ENCODE measurements at places on chromosomes 13 and 19.

DNA sequence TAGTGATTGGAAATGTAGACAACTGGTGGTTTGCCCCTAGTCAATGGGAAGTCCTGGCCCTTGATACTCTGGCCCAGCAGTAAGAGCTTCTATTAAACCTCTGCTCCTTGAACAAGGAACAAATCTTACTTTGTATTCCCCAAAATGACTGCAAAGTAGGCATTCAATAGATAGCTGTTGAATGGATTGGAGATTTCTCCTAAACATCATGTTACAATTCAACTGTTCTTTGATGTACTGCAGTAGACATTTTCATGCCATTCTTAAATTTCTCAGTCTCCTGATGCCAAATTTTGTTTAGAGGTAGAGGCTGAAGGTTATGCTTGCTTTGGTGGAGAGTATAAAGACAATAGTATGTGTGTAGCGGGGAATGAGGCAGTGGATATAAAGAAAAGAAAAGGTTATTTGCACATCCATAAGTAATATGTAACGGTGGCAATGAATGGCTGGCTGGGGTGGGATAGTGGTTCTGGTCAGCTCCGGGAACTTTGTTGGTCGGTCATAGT, 12.8 kb downstream of the MIR17HG start:
- no peak for DNase-seq

DNA sequence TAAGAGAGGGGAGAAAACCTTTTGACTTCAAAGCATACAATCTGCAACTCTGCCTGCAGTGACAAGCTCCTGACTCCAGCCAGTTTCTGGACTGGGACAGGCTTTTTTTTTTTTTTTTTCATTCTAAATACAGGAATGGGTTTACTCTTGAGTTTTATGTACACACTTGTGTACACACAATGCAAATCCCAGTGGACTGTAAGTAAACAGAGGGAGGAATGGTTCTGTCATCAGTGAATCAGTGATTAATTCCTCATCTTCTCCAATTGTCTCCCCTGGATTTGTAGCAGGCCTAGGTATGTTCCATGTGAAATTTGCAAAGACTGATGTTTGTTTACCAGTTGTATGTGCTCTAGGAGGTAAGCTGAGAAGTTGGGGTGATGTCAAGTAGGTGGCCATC, 184.8 kb downstream of the SHISA2 start:
- no peak for DNase-seq

DNA sequence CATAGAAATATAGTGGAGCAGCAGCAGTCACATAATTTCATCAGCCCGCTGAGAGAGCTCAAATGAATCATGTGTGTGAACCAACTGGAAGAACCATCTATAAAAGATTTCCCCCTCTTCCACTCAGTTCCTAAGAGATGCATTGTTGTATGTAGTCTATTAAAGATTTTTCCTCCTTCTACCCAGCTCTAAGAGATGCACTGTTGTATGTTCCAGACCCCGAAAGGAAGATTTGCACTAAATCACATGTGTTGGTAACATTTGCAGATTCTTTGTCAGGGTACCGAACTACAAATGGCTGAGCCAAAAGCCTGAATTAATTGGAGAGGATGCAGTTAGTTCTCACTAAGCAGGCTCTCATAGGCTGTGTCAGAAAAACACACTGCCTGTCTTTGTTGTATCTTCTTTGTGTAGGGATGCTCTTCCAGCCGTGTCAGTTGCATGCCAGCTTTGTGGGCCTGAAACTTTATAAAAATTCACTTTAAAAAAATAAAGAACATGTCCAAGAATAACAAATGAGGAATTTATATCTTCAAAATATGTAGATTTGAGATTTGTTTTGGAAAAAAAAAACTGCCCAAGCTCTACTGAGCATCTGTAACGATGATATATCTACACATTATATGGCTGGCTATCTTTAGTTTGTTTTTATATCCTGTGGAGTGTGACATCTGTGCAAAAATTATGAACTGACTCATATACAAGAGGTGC, 223.1 kb downstream of the MZT1 start:
- no peak for DNase-seq

DNA sequence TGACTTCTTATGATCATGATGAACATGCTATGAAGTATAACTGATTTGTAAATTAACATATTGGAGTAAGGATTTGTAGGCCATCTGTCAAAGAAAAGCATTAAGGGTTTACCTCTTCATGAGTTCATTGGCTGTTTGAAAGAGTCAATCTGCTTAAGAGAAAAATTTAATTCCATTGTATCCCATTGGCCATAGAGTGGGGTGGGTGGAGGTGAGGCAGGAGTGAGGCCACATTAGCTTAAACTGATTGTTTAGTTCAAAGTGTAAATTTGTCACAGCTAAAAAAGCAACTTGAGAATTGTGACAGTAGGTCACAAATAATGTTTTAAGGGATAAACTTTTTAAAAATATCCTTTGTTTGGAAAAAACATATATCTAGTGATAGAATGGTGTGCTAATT, 11.4 kb downstream of the GPR180 start:
- DNase-seq = no peak

GRCh38 chr19:50000841-50001557, 24.2 kb downstream of the VRK3 start:
- DNase-seq = no peak

DNA sequence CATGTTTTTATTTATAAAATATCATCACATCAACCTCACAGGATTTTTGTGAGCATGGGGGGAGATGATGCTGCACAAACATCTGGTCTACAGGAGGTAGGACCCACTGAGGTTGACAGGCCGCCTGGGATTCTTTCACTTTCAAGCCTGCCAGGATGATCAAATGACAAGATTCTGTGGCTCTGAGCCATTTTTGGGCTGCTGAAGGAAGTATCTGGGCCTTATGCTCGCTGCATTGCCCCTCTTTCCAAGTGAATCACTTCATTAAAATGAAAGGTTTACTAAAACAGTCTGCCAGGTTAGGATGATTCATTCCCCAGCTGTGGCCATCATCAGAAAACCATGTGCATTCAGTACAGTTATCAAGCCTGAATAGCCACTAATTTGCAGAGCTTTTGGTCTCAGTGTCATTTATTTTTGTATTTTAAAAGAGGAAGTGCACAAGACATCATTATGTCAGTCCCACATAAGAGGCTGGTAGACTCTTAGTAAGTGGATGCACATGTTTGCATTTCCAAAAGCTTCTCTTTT, 34.4 kb downstream of the STARD13 start:
- no peak for DNase-seq

- no peak for DNase-seq
Observed at GRCh38 chr19:58559275-58560006, 1.0 kb upstream of the UBE2M start.

DNA sequence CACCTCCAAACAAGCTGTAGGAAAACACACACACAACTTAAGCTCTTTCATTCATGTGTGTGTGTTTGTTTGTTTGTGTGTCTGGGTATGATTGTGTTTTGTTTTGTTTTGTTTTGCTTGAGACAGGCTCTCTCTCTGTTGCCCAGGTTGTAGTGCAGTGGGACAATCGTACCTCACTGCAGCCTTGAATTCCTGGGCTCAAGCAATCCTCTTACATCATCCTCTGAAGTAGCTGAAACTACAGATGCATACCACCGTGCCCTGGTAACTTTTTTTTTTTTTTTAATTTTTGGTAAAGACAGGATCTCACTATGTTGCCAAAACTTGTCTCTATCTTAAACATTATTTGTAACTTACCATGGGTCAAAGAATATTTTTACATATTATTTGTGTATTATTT, 431.7 kb downstream of the SLITRK1 start:
- DNase-seq = no peak

- DNase-seq = no peak
Observed at GRCh38 chr19:19110410-19111135, 27.7 kb downstream of the TMEM161A start.

DNA sequence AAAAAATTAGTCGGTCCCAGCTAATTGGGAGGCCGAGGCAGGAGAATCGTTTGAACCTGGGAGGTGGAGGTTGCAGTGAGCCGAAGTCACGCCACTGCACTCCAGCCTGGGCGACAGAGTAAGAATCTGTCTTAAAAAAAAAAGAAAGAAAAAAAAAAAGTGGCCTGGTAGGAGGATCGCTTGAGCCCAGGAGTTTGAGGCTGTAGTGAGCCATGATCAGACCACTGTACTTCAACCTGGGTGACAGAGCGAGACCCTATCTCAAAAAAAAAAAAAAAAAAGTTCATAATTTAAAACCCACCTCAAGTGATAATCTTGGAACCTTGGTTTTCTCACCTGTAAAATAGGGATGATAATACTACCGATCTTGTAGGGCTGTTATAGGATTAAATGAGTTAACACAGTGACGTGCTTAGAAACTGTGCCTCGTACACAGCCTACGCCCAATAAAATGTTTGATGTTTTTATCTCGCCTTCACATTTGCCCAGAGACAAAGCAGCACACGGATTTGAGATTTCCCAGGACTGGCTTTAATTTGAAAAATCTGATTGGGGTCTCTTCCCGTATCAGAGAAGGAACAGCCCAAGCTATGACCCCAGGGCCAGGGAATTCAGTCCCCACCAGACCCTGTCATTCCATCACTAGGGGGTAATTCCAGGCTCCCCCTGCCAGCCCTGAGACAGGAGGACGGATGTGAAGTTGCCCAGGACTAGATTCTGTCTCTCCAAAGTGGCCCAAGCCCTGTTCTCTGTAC, 3.6 kb downstream of the SERTAD1 start:
- DNase-seq = no peak

DNA sequence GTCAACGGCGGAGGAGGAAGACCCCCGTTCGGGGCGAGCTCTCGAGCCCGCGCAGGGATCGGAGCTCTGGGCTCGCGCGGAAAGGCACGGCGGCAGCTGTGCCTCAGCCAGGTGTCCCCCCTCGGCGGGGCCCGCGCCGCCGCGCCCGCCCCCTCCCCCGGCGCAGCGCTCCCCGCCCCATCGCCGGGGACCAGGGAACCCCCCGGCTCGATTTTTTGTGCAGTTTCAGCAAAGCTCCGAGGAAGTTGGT, 110.0 kb downstream of the KCNRG start:
- no peak for DNase-seq

GRCh38 chr13:105282406-105283285, 1252.8 kb downstream of the EFNB2 start:
- DNase-seq = no peak

DNA sequence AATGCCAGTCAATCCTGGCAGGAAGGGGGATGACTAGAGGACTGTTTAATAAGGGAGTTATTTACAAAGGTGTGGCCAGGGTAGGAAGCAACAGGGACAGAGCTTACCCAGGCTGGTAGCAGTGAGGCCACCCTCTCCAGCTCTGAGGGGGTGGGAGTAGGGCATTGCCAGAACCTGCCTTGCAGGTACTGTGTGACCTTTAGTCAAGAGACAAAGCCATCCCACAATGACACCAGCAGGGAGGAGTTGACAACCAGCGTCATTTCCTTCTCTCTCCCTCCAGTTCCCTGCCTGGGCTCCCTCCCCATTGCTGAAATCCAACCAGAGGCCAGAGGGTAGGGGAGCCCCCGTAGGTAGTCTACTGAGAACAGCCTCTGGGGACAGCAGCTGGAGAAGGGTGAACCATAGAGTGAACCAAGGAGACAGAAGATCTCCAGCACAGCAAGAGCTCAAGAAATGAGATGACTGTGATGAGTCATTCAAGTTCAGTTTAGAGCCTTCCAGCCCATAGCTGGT, 33.3 kb upstream of the SPATA13 start:
- DNase-seq = no peak

DNA sequence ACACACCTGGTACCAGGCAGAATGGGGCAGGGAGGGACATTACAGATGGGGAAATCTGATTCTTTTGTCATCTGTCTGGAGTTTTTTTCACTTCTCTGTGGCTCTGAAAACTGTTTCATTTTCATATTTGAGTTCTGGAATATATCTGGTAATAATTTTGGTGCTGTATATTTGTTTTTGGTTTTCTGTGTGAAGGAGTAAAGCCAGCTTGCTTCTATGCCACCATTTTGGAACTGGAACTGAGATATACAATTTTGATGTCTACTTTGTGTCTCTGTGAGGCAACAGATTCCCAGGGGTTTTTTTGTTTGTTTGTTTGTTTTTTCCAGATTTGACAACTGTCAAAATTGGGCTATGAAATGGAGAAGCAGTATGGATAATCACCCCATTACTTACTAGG, 16.1 kb downstream of the CEACAM4 start:
- DNase-seq = no peak

GRCh38 chr13:57624565-57625435, 6.7 kb upstream of the PCDH17 start:
- DNase-seq = no peak

GRCh38 chr19:7846155-7846646, 16.2 kb downstream of the EVI5L start:
- no peak for DNase-seq

DNA sequence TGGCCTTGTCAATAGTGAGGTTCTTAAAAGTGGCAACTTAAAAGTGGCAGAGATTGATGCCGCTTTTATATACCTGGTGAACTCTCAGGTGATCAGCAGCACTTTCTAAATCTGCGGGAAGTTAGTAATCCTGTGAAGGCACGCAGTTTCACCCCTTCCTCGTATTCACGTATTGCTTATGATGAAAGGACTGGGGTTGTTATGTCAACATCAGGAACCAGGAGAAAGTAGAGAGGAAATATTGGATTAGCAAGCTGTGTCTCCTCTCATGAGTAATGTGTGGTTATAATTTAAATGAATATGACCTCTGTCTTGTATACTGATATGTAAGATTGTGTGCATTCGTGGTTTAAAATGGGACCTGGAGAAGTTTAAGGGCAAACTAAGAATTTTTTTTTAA, 544.6 kb downstream of the SLITRK6 start:
- DNase-seq = no peak

DNA sequence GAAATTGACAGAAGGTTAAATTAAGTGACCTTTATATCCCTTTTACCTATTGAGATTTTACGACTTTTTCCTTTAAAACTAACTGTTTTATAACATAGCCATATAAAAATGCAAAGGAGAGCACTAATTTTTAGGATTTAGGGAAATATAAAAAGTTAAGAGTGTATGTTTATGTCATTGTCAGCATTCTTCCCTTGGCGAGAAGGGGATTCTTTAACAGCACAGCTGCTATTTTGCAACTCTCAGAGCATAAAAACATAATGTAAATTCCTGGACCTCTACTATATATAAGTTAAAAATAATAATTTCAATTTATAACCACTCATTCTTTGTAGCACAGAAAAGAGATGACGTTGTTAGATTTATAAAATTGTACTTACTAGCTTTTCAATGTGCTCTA, 363.2 kb downstream of the DACH1 start:
- no peak for DNase-seq

DNA sequence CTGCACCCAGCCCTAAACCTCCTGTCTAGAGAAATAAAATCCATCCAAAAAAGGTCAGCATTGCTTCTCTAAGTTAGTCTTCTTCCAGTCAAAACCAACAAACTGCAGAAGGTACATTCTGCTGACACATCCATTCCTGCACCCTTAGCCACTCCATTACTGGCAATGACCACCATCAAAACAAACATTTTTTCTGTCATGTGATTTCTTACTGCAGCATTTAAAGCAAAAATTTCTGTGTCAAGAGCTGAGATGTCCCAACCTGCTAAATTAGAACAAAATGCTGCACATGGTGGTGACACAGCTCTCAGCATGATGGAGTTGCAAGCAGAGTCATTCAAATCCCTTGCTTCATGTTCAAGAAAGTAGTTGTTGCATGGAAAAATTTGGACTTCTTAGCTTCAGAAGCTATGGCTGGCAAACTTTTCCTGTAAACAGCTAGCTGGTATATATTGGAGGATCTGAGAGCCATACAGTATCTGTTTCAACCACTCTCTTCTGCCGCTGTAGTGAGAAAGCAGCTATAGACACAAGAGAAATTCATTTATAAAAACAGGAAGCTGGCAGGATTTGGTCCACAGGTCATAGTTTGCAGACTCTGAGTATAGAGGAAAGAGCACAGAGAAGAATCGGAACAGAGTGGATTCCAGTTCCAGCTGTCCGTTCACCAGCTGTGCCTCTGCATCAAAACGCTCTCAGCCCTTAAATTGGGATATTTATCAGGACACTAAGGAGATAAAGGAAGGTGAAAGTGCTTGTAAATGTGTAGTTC, 17.4 kb downstream of the RUBCNL start:
- no peak for DNase-seq
